Esophagus squamous epithelium (tissue), 5 donors: ENCODE measurements at places on chromosomes 2 and 18.

DNA sequence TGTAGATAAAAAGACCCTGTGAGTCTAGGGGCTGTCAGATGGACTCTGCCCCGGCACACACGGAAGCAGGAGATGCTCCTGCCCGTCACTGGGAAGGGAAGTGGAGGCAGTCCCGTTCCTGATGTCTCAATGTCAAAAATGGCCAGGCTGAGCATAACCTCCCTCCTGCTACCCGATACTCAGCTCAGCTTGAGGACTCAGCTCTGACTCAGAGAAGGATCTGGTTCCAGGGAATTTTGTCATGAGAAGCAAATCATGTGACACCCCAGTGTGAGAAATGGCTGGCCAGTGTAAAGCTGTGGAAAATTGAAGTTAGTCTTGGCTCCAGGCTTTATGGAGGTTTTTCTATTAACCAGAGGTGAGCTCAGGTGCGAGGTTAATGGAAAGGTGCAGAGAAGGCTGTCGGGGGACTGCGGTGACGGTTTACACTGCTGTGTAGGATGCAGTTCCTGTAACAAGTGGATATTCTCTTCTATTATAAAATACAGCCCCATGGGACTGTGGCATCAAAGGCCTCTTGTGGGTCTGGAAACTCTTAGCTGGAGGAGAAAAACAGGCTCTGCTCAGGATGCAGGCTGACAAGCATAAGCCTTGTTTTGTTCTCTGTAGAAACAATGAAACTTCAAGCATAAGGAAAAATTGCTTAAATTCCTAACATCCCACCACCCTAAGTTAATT lies 24.7 kb upstream of the AGAP1 start:
- no peak for DNase-seq

DNA sequence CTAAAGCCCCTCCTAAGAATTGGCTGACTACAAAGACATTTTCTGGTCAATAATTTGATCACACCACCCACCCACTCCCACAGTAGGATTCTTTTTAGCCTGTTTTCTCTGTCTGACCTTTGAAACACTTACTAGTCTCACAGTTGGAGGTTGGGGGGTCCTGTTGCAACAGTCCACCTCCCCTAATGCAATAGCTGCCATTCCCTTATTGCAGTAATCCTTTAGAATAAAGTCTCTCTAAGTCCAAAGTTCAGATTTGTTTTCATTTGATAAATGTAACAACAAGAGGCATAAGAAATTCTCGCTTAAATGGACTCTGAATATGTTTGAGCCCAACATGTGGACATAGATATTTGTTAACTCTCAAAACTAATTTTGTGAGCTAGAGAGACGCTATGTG lies 1326.8 kb upstream of the TMEFF2 start:
- DNase-seq = no peak

- no peak for DNase-seq
These were observed 2.1 kb upstream of the SLC30A3 start for GRCh38 chr2:27264753-27265535.

DNA sequence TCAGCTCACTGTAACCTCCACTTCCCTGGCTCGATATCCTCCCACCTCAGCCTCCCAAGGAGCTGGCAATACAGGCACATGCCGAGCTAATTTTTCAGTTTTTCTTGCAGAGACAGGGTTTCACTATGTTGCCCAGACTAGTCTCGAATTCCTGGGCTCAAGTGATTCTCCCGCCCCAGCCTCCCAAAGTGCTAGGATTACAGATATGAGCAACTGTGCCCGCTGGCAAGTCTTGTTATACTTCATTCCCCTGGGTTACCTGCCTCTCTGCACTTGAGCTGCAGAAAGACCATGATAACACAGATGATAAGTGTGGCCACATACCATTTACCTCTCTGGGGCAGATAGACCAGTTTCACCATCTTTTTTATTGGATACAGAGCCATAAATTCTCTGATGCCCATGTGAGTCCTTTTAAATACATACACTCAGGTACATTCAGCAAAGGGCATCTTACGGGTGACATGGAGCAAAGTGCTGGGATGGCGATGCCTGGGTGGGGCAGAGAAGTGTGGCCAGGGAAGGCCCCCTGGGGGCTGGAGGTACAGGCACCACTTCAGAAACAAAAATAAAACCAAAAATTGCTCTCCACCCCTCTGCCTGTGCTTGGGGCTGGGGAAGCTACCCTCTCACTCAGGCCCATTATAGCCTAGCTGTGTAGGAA lies 20.4 kb downstream of the CCT7 start:
- no peak for DNase-seq

GRCh38 chr2:228048838-228049490 lies 132.5 kb downstream of the SPHKAP start:
- DNase-seq = no peak

- no peak for DNase-seq
These were observed at the start of gene ZEB2 for GRCh38 chr2:144519934-144520731. TSS of gene ZEB2 (minus strand) at chr2:144520119. CDS start at chr2:144517350, 2,769 bp downstream.

- DNase-seq = no peak
These were observed 32.4 kb downstream of the INPP4A start for GRCh38 chr2:98477036-98477435.

- DNase-seq = no peak
These were observed 8.7 kb downstream of the GALNT14 start for GRCh38 chr2:31129375-31130171.

GRCh38 chr2:220034426-220035130 lies 407.1 kb downstream of the SLC4A3 start:
- DNase-seq = no peak
